ENCODE measurements at places on chromosomes 1 and 21.

- DNase-seq = no peak
These were observed 15.3 kb downstream of the ZBTB7B start for GRCh38 chr1:155017946-155018316.

GRCh38 chr1:180614730-180615129 is 17.1 kb upstream of the XPR1 start:
- no peak for DNase-seq

- no peak for DNase-seq
These were observed 21.2 kb upstream of the XPR1 start for GRCh38 chr1:180610556-180611015.

- DNase-seq = no peak
These were observed 3.5 kb downstream of the KCNJ9 start for GRCh38 chr1:160084771-160085321.

- DNase-seq = no peak
These were observed 92.3 kb downstream of the ROR1 start for GRCh38 chr1:63866084-63866483.

- no peak for DNase-seq
These were observed 38.2 kb downstream of the NTPCR start for GRCh38 chr1:232988572-232989040.

- DNase-seq = no peak
These were observed 771 bp downstream of the EIF4G3 start for GRCh38 chr1:21175670-21176581.

- DNase-seq = no peak
These were observed 6.8 kb downstream of the RGS8 start for GRCh38 chr1:182677397-182678098.

- no peak for DNase-seq
These were observed 5.6 kb downstream of the MCOLN2 start for GRCh38 chr1:84991097-84991920.

DNA sequence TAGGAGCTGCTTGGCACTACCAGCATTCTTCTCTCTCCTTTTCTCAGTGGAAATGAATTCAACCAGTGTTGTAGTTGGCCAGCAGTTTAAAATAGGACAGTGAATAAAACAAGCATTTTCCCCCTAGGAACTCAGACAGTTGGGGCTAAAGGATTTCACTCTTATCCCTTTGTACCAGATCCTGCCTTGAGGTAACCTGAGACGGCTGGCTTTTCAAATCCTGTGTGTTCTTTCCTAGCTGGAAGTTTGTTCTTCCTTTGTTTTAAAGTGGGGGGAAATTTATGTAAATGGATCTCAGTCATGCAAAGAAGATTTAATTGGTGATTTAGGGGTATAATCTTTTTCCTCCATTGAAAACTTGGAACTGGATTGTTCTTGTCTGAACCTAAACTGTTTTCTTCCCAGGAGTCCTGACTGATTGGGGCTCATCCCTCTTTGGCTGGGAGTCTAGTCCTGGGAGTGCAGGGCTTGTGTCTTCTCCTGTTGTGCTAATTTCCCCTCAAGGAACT is 23.3 kb downstream of the ZP4 start:
- no peak for DNase-seq

DNA sequence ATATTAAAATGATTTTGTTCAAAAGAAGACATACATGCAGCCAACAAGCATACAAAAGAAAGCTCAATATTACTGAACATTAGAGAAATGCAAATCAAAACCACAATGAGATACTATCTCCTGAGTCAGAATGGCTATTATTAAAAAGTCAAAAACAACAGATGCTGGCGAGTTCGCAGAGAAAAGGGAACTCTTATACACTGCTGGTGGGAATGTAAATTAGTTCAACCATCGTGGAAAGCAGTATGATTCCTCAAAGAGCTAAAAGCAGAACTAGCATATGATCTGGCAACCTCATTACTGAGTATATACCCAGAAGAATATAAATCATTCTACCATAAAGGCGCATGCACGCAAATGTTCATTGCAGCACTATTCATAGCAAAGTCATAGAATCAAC is 126.0 kb upstream of the HMCN1 start:
- no peak for DNase-seq

All from stimulated activated CD8-positive, alpha-beta memory T cell treated with anti-CD3 and anti-CD28 coated beads, Interleukin-4, amount 100 ng/mL, for 1 hour (primary cell).